Stimulated activated CD4-positive, alpha-beta T cell treated with anti-CD3 and anti-CD28 coated beads, Interleukin-12 subunit alpha, Interleukin-12 subunit beta, amount 100 ng/mL, for 4 hours (primary cell): ENCODE measurements at places on chromosomes 5 and 9.

GRCh38 chr5:34053571-34054399 lies 10.8 kb upstream of the C1QTNF3 start:
- no peak for DNase-seq

DNA sequence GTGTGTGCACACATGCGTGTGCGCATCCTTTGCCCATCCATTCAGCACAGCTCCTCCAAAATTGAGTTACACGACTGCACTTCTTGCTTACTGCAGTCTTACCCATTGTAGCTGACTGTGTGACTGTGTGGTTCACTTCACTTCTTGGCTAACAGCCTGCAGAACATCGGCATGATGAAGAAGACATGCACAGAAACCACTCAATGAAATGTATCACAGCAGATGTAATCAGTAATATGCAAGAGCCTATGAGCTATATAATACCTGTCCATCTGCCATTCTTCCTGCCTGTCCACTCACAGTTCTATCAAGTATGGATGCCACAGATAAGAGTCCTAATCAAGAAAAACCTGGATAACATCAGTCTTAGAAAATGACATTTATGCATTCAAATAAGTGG lies 83.9 kb downstream of the TRPM3 start:
- DNase-seq = no peak

DNA sequence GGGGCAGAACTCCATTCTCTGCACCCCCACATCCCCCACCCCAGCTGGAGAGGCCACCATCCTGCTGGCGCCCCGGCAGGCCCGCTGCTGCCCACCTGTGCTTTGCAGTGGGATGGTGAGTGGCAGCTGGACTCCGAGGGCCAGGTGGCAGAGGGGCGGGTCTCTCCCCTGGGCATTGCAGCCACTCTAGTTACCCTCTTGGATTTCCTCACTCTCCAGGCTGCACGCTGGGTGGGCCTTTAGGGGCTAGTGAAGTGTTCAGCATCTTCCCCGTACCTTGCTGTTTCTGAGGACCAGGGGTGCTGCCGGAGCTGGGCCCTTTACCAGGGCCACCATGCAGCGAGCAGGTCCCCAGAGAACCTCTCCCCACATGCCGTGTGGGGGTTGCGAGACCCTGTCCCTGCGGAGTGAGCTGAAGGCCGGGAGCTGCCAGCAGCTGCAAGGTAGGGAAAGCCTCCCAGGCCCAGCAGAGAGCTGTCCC lies 88.4 kb upstream of the SH3PXD2B start:
- no peak for DNase-seq

DNA sequence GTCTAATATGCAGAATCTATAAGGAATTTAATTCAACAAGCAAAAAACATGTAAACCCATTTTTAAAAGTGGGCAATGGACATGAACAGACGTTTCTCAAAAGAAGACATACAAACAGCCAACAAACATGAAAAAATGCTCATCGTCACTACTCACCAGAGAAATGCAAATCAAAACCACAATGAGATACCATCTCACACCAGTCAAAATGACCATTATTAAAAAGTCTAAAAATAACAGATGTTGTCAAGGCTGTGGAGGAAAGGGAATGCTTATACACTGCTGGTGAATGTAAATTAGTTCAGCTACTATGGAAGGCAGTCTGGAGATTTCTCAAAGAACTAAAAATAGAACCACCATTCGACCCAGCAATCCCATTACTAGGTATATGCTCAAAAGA lies 3.1 kb upstream of the KLHL3 start:
- DNase-seq = no peak

- no peak for DNase-seq
Measured at GRCh38 chr9:36690412-36691168, 117.9 kb downstream of the MELK start.

DNA sequence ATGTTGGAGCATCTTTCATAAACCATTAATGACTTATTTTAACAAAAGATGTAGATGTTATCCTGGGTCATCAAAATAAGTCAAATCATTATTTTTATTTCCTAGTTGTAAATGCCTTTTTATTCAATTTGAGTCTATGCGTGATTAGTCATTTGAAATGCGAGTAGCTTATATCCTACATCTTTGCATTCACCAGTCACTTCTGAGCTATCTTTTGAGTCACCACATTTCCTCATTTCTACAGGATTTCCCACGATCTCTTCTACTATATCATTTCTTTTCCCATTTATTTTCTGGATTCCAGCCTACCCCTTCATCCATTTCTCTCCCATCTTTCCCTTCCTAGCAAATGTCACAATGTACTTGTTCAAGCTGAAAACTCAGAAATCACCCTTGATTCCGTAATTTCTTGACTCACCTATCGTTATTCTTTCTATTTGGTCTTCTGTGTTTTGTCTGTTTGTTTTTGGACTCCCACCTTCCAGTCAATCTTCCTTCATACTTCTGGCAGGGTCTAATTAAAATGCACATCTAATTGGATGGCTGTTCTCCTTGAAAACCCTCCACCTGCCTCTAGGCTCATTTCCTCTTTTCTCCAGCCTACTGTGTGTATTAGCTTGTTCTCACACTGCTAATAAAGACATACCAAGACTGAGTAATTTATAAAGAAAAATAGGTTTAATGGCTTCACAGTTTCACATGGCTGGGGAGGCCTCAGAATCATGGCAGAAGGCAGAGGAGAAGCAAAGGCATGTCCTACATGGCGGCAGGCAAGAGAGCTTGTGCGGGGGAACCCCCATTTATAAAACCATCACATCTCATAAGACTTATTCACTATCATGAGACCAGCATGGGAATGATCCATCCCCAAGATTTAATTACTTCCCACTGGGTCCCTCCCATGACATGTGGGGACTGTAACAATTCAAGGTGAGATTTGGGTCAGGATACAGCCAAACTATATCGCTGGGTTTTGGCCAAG lies 112.4 kb downstream of the MEF2C start:
- no peak for DNase-seq

- DNase-seq = no peak
Measured at GRCh38 chr9:121563881-121564460, 64.3 kb upstream of the GGTA1 start.
